ENCODE measurements at places on chromosomes 4 and X.

DNA sequence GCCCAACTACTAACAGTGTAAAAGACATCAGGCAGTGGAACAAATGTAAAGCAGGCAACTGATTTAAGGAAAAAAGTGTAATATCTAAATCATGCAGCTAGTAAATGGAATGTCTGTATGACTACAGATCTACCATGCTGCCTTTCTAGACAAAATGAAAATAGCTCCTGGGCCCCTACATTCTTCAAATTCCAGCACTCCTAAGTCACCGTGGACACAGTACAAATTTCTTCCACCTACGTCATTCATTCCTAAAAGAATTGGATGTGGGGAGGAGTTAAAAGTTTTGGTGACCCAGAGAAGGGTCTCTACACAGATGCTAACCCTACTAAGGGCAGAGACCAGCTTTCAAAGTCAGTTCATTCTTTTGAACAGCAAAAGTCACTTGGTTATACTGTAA is 137.2 kb upstream of the ARHGEF9 start:
- no peak for DNase-seq

DNA sequence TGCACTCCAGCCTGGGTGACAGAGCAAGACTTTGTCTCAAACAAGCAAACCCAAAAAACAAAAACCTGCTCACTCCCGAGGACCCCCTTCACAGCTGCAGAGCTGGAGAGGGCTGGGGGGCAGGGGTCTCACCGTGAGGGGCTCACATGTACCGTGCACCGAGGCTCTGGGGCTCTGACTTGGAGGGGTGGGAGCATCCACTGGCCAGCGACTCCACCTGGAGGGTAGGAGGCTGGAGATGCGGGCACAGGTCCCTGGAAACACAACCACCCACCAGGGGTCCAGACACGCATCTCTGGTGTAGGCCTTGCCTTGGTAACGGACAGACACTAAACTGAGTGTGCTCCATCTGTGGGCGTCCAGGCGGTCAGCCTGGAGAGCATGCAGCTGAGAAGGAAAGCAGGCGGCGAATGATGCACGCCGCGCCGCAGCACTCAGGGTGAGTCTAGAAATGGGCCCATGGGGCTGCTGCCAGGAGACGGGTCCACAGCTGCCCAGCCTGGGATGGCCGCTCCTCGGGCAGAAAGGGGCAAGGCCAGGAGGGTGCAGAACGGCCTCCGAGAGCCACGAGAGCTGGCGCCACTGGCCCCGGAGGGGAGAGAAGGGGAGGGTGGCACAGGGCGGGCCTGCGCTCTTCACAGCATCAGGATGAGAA is 26.1 kb downstream of the PPP2R3B start:
- no peak for DNase-seq

- no peak for DNase-seq
Measured at GRCh38 chr4:64497491-64497890, 88.2 kb upstream of the TECRL start.

GRCh38 chr4:22991576-22991975 is 298.8 kb downstream of the GBA3 start:
- no peak for DNase-seq

- no peak for DNase-seq
Measured at GRCh38 chr4:52643785-52644244, 15.3 kb downstream of the USP46 start.

DNA sequence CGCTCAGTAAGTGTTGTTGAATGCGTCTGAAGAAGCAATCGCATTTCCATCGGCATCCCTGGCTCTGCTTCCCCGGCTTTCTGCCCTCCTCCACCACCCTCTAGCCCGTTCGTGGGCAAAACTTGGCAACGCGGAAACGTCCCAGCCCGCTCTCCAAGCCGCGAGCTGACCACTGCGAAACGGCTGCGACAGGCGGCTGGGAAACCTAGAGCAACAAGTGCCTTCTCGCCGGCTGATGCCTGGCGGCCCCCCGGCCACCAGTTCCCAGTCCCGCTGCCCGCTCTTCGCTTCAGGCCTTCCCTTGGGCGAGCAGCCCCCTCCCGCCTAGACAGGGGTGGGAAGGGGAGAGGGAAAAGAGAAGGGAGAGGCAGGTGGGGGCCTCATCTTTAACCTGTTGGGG is 837 bp downstream of the CITED1 start:
- DNase-seq, result no peak

- DNase-seq, result no peak
Measured at GRCh38 chr4:40573593-40574311, 55.9 kb downstream of the RBM47 start.

DNA sequence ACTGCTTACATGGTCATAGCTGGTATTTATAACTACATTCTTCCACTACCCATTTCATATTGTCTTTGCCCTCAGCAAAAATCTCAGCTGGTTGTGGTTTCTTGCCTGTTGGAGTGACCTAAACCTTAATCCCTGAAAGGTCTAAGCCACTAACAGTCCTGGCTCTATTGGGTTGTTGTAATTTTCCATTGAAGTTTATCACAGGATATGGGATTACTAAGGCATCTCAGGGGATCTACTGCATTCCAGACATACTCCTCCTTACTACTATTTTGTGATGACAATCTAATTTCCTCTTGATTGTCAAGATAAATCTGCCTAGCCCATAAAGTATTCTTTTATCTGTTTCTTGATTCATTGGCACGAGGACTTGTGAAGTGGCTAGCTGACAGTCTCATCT is 6.2 kb upstream of the OSTC start:
- no peak for DNase-seq

GRCh38 chr4:8577972-8578371 is 2.2 kb upstream of the GPR78 start:
- DNase-seq, result no peak

DNA sequence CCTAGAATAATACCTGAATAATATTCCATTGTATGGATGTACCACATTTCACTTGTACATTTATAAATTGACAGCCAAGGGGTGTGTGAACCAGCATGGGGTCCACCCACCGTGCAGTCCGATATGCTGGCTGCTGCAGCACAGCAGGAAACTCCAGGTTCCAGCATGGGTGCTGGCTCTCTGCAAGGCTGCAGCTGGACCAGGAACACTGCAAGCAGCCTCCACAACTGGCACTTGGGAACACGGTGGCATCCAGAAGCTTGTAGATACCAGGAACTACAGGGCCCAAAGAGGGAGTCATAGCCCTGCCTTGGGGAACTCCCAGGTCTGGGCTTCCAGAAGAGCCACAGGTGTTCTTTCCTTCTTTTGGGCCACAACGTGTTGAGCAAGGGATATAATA is 91.2 kb downstream of the NXF2 start:
- DNase-seq, result no peak

GRCh38 chrX:23048806-23049573 is 49.2 kb downstream of the DDX53 start:
- no peak for DNase-seq

DNA sequence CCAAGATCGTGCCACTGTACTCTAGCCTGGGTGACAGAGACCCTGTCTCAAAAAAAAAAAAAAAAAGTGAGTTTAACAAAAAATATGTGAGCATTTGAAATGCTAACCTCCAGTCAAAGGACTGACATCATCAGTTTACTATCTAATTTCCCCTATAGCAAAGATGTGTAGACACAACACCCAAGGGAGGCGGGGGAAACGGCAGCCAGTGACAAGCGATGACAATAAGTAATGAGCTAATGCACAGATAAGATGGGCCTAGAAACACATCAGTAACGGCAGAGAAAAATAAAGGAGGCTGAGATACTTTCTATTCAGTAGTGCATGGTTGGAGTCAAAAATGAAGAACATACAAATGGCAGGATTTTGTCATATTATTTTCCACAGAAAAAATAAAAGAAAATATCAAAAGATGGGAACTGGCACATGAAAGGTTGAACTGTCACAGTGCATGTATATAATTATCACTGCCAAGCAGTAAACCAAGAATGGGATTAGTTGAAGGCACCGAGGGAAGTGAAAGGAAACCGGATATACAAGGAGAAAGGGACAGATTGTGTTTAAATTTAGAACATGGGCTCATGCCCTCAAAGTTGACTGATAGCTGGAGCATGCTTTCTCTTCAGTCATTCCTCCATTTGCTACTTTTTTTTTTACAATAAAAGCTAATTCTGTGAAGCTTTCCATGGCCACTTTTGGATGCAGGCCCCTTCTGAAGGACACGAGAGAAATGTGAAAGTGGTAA is 41.8 kb downstream of the IGFBP7 start:
- DNase-seq, result no peak

DNA sequence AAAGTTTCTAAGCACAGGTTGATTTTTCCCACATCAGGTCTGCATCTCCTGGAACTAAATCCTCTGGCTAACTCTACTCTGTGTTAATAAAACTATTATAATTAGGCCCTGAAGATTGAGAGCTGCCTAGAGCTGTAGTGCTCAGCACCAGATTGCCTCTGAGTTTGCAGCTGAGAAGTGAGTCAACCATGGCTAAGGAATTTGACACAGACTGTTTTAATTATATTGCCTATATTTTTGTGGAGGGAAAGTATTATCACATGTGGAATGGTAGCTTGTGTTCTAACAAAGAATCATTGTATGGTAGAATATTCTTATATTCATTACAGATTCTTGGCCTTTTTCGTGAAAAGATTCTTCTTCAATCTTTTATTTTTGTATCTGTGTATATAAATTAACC is 1907.6 kb upstream of the TENM3 start:
- DNase-seq, result no peak

GRCh38 chrX:48648336-48648751 is 35.3 kb upstream of the WAS start:
- DNase-seq, result peak; percentile 15

- no peak for DNase-seq
Measured at GRCh38 chr4:17013382-17014006, 115.0 kb upstream of the LDB2 start.

All from T-helper 22 cell (primary cell).